ENCODE measurements at places on chromosomes 2 and 18.

DNA sequence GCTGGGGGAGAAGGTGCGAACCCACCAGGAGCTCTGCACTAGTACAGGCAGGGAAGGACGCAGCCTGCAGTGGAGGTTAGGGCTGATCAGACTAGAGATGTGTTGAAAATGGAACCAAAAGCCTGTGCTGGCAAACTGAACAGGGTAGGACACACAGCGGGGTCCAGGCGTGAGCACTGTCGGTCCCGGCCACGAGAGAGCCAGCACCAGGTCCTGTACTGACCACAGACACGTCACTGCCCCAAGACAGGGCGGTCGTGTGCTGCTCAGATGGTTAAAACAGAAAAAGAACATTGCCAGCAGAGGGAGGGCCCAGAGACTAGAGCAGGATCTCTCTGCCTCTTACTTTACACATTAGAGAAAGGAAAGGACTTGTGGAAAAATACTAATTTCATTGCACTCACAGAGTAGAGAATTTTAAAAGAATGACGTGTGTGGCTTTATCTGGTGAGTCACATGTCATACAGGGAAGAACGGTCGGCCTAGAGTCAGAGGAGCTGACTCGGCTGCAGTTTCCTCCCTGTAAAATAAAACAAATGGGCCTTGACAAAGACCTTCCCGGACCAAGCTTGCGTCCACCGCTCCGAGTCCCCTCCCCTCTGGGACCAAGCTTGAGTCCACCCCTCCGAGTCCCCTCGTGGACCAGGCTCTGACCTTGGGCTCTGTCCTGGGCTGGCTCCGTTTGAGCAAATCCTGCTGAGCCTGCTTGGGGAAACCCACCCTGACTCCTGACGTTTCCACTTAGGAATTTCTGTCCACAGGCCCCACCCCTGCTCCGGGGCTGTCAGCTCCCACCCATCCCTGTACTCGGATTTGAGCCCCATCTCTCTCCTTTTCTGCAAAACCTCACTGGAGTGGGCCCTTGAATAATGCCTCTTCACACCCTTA lies 16.7 kb upstream of the ADI1 start:
- DNase-seq: peak; percentile 16

GRCh38 chr2:68839260-68839833 lies 31.9 kb downstream of the BMP10 start:
- DNase-seq: peak; percentile 52

- no peak for DNase-seq
Measured at GRCh38 chr2:56227811-56228210, 44.0 kb downstream of the CCDC85A start.

- DNase-seq: no peak
Measured at GRCh38 chr2:36965206-36965605, 1.1 kb downstream of the STRN start.

- DNase-seq: no peak
Measured at GRCh38 chr18:54184836-54185235, 39.6 kb downstream of the MBD2 start.

DNA sequence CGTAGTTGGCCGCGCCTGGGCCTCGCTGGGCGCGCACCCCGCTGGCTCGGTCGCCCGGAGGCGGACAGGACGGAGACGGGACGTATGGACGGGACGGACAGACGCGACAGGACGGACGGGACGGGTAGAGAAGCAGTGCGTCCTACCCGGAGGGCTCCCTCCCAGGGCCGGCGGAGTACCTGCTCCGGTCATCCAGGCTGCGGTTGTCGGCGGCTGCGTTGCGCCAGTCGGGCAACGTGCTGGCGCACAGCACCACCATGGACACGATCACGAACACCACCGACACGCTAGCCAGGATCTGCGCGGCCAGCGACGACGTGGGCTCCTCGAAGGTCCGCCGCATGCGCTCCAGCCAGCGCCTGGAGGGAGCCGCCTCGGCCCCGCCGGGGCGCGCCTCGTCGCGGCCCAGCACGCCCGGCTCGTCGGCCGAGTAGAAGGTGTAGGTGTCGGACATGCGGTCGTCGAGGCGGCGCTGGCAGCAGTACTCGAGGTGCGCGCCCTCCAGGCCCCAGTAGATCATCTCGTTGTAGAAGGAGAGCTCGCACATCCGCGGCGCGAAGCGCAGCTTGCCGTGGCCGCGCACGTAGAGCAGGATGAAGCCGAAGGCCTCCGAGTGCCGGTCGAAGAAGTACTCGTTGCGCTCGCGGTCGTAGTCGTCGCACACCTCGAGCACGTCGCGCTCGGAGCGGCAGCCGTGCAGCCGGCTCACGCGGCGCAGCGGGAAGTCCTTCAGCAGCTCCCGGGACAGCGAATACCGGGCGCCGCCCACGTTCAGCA lies 903 bp downstream of the KCNG3 start:
- DNase-seq: peak; percentile 67

- DNase-seq: no peak
Measured at GRCh38 chr2:111534910-111535352, 349.1 kb downstream of the ANAPC1 start.

DNA sequence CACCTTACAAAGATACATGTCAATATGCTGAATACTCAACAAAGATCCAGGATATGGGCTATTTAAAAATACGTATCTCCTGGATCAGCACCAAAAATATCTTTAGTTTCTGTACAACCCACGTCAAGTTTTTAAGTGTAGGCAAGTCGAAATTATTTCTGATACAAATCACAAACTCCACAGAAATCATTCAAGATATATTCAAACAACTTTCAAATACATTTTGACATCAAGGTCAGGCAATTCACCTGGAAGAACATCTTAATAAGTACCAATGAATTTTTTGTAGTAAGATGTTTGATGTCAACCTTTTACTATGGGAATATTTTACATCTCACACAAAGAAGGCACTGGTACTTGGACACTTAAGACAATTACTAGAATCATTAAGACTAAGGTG lies 86.2 kb downstream of the CUL3 start:
- DNase-seq: no peak

- no peak for DNase-seq
Measured at GRCh38 chr18:3029215-3029952, 16.4 kb upstream of the LPIN2 start.

DNA sequence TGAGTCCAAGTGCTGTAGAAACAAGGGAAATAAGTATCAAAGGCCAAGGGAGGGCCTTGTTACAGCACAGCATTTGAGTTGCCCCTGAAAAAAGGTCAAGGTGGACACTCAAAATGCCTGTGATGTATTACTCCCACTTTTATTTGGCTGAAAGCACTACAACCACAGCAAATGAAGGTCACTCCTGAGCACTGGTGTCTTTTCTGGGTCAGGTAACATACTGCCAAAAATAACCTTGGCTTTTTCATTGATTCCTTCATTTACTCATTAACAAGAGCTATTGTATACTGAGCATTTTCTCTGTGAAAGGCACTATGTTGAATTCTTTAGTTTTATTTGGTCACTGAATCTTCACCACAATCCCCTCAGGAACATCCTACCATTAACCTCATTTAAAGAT lies 590.3 kb downstream of the BCL11A start:
- no peak for DNase-seq

DNA sequence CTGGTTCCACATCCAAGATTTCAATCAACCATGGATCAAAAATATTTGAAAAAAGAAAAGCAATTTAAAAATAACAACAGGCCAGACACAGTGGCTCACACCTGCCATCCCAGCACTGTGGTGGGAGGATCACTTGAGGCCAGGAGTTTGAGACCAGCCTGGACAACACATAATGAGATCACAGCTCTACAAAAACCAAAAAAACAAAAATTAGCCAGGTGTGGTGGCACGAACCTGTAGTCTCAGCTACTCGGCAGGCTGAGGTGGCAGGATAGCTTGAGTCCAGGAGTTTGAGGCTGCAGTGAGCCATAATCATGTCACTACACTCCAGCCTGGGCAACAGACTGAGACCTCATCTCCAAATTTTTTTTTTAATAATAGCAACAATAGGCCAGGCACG lies 13.4 kb upstream of the SPATA3 start:
- DNase-seq: no peak

GRCh38 chr2:111618978-111619902 lies 264.8 kb downstream of the ANAPC1 start:
- DNase-seq: no peak

GRCh38 chr2:49240608-49241007 lies 86.3 kb upstream of the FSHR start:
- no peak for DNase-seq

- no peak for DNase-seq
Measured at GRCh38 chr2:10047616-10048500, 4.5 kb downstream of the KLF11 start.
